Hair follicle dermal papilla cell (primary cell): ENCODE measurements at places on chromosomes 1 and 21. TPM values are rescaled to one million over a fixed set of nuclear protein-coding genes. Genes with fewer than 3 reads are reported as not detected.

HNRNPR gene
- total RNA-seq: 49.5 and 52.4 TPM in 2 replicates

FAM229A gene
- total RNA-seq: 1.2 and 2.4 TPM in 2 replicates

CLCA4 gene
- not detected in 2 replicates for total RNA-seq

ELAPOR1 gene
- 0.32 and 0.85 TPM in 2 replicates for total RNA-seq

CTSS gene
- total RNA-seq: 4.7 and 9.4 TPM in 2 replicates

IGSF9 gene
- total RNA-seq: under 0.01 TPM in 1 of 2 replicates, not detected in the other

KRTAP13-1 gene
- not detected in 2 replicates for total RNA-seq

KLHDC7A gene
- total RNA-seq: not detected in 2 replicates

BNIPL gene
- under 0.01 and 0.12 TPM in 2 replicates for total RNA-seq

PTCH2 gene
- total RNA-seq: 0.24 and 0.32 TPM in 2 replicates

FCMR gene
- 0.32 and 0.73 TPM in 2 replicates for total RNA-seq

CASZ1 gene
- 0.36 and 0.49 TPM in 2 replicates for total RNA-seq

PPP1R8 gene
- total RNA-seq: 35.4 and 36.1 TPM in 2 replicates

PRRX1 gene
- total RNA-seq: 1,001 and 1,266 TPM in 2 replicates

AMY2B gene
- 10.3 and 10.9 TPM in 2 replicates for total RNA-seq

ARTN gene
- total RNA-seq: 1.9 and 2.1 TPM in 2 replicates

DPYD gene
- 128 and 151 TPM in 2 replicates for total RNA-seq

SPRR1B gene
- not detected in 2 replicates for total RNA-seq

ZNF593OS gene
- not detected in 2 replicates for total RNA-seq

APH1A gene
- 123 and 125 TPM in 2 replicates for total RNA-seq

OR2L3 gene
- 0.16 TPM in 1 of 2 replicates, not detected in the other for total RNA-seq

KCNQ4 gene
- total RNA-seq: 0.12 and 0.16 TPM in 2 replicates

AMY2A gene
- total RNA-seq: not detected in 2 replicates

CYP4B1 gene
- total RNA-seq: not detected in 2 replicates

CA6 gene
- total RNA-seq: not detected in 2 replicates
